ENCODE measurements at places on chromosomes 2 and 18.

DNA sequence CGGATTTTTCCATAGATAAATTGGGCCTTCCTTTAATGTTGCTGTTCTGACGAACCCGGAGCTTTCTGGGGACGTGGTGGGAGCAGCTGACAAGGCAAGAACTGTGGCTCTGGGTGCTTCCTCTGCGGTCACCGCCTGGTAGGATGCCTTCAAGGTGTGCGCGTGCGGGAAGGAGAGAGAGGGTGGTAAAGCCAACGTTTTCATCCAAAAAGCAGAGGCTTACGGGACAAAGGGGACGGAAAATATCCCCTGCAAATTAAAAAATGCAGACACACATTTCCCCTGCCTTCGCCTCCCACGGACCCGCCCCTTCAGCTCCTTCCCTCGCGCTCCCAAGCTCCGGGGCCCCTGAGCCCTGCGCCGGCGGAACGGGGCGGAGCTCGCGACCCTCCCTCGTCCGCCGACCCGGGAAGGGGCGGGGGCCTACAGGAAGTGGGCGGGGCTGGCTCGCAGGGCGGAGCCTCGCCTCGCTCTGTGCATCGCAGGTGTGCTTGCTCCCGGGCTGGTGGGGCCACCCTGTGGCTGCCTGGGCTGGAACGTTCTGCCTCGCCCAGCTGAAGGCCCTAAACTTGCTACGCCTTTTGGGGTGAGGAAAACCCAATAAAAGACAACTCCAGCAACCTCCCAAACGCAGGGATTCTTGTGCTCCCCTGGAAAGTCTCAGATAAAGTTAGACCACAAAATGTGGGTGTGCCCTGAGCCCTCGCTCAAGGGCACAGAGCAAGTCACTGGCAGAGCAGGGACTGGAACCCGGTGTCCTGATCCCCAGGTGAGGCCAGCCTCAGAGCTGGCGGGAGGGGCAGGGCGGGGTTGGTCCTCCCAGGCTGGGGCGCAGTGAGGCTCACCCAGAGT lies 25.4 kb upstream of the SLC66A3 start:
- DNase-seq: no peak

DNA sequence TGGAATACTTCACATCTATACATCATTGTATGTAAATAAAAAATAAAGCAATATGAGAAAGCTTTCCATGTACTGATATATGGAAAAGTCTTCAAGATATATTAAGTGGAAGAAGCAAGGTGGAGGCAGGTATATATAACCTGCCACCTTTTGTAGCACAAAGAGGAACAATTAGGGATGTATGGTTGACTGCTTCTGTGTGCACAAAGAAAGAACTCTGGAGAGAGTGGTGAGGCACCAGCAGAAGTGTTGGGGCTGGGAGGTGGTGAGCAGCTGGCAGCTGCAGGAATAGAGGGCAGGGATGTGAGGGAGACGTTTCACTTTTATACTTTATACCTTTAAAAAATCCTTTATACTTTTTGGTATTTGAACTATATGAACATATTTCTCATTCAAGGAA lies 26.1 kb downstream of the KIF5C start:
- no peak for DNase-seq

DNA sequence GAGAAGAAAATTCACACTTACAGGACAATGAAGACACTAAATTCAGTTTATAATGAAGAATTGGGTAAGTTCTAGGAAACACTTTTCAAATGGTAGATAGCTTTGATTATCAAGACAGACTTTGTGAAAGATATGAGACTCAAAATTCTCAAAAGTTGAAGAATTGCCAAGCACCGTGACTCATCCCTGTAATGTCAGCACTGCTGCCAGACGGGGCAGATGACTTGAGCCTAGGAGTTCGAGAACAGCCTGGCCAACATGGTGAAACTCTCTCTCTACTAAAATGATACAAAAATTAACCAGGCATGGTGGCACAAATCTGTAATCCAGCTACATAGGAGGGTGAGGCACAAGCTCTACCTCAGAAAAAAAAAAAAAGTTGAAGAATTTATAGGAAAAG lies 1820.1 kb upstream of the LRRTM1 start:
- DNase-seq: peak; percentile 3

- DNase-seq: no peak
Observed at GRCh38 chr2:64737547-64737946, 83.8 kb upstream of the SERTAD2 start.

DNA sequence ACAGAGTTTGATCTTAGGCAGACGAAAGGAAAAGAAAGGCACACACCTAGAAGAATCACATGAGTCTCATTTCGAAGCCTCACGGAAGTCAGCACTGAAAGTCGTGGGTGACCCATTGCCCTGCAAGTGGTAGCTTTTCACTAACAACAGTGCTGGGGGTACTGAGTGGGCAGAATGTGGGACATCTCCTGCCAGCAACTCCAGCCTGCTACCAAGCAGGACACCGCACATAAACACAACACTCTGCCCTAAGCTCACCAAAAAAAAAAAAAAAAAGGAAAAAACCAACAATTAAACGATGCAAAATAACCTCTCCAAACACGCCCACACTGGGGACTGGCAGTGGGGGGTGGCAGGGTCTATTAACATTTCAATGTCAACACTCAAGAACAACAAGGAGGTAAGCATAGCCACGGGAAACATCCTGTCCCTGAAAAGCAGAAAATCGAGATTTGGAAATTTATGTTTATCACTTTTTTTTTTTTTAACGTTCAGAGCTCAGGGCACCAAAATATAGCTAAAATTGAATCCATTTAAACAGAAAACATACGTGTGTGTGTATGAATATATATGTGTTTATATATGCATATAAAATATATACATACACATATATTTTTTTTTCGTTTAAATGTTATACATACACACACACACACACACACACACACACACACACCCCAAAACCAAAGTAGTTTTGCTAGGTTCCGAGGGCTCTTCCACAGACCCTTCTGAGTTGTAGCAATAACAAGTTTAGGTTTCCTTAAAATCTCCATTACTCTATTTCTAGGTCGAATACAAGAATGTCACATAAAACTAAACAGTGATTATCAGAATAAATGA lies 2.2 kb downstream of the INO80D start:
- DNase-seq: peak; percentile 12

GRCh38 chr2:181904022-181904632 lies 12.6 kb downstream of the ITPRID2 start:
- peak; percentile 59 for DNase-seq

- DNase-seq: no peak
Observed at GRCh38 chr2:40556293-40556692, 104.4 kb upstream of the SLC8A1 start.

GRCh38 chr2:108444941-108445840 lies 3.8 kb upstream of the GCC2 start:
- DNase-seq: peak; percentile 20

DNA sequence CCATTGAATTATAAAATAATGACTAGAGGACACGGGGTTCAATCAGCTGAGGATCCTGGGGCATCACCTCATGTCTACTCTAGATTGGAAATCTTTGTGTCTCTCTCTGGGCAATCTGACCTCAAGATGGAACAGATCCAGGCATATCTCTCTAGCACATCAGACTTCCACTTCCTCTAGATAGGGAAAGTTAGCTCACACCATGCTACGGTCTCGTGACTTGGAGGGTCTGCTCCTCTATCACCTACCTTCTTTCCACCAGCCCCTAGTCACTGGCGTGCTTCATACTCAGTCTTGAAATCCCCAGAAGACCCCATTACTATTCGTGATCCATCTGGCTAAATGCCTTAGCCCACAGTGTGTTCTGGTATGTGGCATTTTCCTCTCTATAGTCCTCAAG lies 148.8 kb downstream of the ANKRD44 start:
- no peak for DNase-seq

DNA sequence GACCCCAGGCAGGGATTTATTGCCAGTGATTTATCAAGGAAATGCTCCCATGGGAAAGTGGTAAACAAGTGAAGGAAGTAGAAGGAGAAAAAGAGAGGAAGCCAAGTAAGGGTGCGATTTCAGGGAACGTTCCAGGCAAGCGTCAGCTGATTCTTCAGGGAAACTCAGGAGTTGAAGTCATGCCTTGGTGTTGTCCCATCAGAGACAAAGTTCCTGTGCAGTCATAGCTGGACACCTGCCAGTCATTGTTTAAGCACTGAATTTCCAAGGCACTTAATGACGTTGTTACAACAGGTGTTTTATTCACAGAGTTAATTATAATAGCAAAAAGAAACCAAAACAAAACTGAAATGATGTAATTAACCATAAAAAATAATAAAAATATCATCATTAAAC lies 381.8 kb upstream of the CRIM1 start:
- no peak for DNase-seq
